Occipital lobe (tissue), 3 donors: ENCODE measurements at places on chromosomes 6 and 20.

- DNase-seq: no peak
Measured at GRCh38 chr6:82078286-82078908, 169.1 kb downstream of the IBTK start.

DNA sequence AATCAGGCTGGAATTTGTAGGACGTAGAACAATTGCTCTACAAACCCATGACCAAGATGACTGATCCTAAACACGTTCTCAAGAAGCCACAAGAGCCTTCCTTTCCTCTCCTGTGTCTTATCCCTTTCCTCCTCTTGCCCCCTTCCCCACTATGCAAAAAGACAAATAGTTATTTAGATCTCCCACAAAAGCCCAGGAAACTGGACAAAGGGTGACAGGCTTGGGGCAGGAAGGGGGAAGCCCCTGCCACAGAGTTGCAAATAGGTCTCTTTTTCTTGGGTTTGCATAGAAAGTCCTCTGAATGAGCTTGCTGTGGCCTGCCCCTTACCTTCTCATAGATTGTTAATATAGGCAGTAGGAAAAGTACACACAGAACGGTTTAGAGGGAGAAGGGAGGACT lies 377.1 kb upstream of the BTBD3 start:
- DNase-seq: no peak

DNA sequence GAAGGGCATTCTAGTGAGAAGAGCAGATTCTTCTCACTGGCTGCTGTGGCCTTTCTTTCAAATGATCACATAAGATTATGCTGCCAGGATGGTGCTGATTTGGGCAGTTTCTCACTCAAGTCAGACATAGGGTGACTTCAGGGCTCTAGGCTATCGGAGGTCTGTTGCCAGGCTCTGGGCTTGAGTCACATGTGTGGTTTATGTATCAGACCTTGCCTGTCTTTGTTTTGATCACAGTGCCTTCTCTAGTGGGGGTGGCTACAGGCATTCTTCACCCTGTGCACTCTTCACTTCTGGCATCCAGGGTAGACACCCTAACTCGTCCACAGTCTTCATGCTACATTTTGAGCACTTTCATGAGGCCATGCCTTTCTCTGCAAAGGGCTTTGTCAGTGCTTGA lies 823.7 kb upstream of the MAN1A1 start:
- no peak for DNase-seq

GRCh38 chr6:168071620-168072019 lies 7.4 kb downstream of the FRMD1 start:
- DNase-seq: no peak

- DNase-seq: no peak
Measured at GRCh38 chr6:111810294-111811131, 62.7 kb downstream of the FYN start.

DNA sequence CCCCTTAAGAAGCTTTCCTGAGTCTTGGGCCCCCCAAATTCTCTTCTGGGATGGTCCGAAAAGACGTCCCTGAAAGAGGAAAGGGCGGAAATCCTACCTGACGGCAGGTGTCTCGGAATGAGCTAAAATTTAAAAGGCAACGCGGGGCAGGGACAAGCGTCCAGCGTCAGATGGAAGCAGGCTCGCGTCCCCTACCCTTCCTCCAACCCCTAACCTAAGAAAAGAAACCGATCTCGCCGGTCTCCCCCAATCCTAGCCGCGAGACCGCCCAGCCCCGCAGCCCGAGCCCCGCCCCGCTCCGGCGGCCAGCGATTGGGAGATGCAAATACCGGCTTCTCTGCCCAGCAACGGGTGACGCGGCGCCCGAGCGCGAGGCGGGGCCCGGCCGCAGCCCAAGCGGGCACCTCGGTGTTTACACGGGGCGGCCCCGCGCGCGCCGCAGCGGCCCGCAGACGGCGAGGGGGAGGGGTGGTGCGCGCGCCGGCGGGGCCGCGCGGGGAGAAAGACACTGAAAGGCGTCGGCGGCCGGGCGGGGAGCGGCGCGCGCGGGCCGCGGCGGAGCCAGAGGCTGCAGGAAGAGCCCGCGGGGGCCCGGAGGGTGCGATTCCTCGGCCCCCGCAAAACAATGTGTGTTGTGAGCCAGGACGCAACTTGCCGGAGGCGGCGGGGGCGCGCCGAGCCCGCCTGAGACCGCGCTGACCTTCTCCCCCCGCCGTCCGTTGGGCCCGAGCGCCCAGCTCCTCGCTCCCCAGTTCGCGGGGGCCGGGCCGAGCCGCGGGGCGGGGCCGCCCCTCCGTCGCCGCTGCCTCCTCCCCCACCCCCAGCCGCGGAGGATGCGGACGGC lies at the start of gene SOX12:
Gene SOX12, plus strand, starts transcription at position 508 of the 844 bp plus-strand sequence. CDS start 373 bp downstream, outside the sequence.
- DNase-seq: peak; percentile 96
